Cardiac fibroblast (primary cell): ENCODE measurements at places on chromosomes 5 and 9.

DNA sequence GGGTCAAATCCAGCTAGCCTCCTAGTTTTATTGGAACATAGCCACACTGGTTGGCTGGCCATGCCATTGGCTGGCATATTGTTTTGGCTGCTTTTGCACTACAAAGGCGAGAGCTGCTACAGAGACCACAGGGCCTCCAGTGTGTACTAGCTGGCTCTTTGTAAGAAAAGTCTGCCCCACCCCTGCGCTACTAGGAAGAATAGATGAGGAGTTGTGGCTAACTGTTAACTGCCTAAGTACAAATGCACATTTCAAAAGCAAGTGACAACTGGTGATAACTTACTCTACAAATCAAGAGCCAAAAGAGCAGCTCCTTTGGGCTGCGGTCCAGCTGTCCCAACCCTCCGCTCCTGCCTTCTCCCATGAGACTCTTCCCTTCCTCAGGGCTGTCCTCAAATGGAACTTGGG lies 63.9 kb downstream of the SERINC5 start:
- no peak for DNase-seq

DNA sequence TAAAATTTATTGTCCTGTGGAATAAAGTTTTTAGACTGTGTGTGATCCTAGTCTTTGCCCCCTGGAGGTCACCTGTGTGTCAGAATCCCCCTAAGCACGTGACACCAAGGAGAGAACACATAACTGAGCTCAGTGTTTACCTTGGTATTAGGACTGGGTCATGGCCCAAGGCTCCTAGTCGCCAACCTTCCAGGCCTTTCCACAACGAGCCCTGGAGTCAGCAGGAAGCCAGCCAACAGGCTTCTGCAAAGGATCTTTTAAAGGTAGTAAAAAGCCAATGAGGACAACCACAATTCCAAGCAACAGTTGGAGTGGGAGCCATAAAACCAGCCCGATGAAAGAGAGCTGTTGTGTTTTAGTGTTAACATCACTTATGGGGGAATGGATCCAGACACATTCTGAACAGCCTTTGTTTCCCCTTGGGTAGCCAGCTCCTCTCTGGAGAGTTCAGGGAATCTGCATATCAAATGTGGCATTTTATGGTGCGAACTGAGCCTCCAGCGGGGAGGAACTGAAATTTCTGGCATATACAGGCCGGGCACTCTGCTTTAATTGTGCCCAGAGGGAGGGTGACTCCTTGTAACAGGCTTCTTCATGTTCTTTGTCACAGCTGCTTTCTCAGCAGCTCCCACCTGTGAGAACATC lies 239.9 kb downstream of the FSTL4 start:
- no peak for DNase-seq

DNA sequence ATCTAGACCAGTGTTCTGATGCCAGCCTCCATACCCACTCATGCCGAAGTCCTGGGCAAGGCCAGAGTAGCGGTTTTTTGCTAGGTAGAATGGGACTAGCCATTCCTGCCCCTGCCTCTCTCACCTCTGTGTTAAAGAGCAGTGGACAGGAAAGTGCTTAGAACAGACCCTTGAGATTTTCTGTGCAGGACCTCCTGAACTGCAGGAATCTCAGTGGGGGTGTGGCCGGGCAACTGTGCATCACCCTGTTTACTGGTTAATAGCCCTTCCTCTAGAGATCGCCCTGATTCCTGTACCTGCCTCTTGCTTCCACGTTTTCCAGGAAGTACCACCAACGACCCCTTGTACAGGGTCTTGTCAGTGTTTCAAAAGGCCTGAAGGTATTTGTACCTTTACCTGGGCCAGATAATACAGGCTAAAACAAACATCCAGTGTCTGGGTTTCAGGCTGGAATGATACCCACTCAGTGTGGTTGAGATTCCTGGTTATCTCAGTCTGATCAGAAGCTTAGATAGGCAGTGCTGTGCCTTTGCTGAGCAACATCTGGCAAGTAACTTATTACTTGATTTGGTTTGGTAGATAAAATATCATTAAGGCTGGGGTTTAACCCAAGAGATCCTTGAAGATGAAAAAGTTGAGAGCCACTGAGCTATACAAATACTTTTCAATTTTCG lies 65.9 kb downstream of the RGS3 start:
- no peak for DNase-seq

- DNase-seq = no peak
These were observed 373.6 kb upstream of the SGCD start for GRCh38 chr5:155953335-155953734.

GRCh38 chr9:93699650-93700049 lies 123.3 kb downstream of the PHF2 start:
- DNase-seq = no peak

GRCh38 chr9:3850098-3850497 lies 324.3 kb upstream of the RFX3 start:
- DNase-seq = no peak
